ACHN (cell line): ENCODE measurements at places on chromosomes 7 and 10.

- DNase-seq, result no peak
Measured at GRCh38 chr7:126447984-126448383, 804.8 kb downstream of the GRM8 start.

GRCh38 chr7:137407078-137407477 is 63.5 kb upstream of the PTN start:
- DNase-seq, result no peak

GRCh38 chr10:131162211-131162610 is 149.3 kb downstream of the TCERG1L start:
- no peak for DNase-seq

DNA sequence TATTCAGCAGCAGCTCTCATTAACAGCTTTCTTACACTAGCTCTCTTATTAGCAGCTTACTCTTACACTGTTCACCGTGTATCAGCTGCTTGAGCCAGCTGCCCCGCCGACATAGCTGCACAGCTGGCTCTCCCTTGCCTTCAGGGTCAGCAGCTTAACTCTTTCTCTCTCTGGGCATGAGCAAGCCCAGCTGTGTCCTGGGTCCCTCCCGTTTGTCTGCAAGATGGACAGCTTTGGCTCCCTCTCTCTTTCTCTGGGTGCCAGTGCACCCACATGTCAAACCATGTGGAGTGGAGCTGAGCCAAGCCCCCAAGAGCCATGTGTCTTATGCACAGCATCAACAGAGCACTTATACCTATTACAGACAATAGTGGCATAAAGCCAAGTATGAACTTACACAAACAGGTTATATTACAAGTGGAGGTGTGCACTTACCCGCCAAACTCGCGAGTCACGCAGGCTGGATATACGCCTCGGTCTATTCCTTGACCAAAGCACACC is 35.7 kb upstream of the MTPAP start:
- DNase-seq, result peak; percentile 34

DNA sequence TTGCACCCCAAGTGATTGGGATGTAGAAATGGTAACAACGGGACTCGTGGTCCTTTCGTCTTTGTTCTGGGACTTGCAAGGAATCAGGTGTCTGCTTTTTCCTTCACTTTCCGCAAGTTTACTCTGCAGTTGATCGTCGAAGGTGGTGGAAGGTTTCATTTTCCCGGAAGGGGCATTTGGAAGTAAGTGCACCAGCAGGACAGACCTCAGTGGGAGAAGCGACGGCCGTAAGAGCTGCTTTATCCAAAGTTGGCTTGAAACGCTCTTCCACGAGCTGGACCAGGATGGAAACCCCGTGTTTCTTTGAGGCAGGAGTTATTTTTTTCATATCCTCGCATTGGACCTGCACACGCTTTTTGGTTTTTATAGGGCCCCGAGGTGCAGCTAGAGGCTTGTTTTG is 1.2 kb downstream of the BRI3 start:
- no peak for DNase-seq

DNA sequence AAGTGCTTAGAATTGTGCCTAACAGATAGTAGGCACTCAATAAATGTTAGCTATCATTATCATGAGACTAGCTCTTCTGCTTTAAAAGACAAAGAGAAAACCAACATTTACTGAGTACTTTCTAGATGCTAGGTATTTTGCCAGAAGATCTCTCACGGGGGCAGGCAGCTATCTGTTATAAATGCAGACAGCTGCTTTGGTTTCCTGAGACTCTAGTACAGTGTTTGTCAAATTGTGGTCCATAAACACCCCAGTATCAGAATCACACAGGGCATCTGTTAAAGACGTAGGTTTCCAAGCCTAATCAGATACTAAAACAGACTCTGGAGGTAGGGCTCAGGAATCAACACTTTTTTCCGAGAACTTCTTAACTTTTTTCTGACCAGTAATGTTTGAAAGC is 13.9 kb downstream of the FAM133B start:
- DNase-seq, result no peak

DNA sequence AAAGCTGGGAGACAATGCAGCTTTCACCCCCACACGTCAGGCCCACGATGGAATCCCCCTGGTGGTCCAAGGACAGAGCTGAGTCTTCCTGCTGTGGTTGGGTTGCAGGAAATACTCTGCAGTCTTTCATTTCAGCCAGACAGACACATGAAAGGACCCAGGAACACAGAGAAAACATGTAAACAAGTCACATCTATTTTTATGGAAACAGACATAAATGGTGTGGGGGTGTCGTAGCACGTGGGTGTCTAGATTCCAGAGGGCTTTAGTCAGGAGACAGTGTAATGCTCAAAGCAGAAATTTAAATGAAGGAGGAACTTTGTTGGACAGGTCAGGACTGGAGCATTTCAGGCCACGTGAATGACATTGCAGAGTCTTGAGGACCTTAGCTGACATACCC is 444.6 kb downstream of the SUGCT start:
- no peak for DNase-seq

GRCh38 chr10:10952800-10953199 is 64.9 kb upstream of the CELF2 start:
- DNase-seq, result no peak

DNA sequence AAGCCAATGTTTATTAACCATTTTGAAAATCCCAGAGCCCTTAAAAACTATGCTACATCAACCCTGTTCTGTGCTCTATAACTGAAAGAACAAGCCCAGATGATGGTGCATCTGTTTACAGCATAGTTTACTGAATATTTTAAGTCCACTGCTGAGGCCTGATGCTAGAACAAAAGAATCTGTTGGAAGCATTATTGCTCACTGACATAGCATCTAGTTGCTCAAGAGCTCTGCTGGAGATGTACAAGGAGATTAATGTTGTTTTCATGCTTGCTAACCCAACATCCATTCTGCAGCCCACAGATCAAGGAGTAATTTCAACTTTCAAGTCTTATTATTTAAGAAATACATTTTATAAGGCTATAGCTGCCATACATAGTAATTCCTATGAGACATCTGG is 181.3 kb upstream of the FEZF1 start:
- no peak for DNase-seq

GRCh38 chr7:1646957-1647891 is 22.9 kb upstream of the ELFN1 start:
- no peak for DNase-seq

- peak; percentile 50 for DNase-seq
Measured at GRCh38 chr10:31808258-31809218, 120.1 kb downstream of the ARHGAP12 start.

GRCh38 chr10:13831711-13832141 is 245.0 kb downstream of the PRPF18 start:
- DNase-seq, result no peak

DNA sequence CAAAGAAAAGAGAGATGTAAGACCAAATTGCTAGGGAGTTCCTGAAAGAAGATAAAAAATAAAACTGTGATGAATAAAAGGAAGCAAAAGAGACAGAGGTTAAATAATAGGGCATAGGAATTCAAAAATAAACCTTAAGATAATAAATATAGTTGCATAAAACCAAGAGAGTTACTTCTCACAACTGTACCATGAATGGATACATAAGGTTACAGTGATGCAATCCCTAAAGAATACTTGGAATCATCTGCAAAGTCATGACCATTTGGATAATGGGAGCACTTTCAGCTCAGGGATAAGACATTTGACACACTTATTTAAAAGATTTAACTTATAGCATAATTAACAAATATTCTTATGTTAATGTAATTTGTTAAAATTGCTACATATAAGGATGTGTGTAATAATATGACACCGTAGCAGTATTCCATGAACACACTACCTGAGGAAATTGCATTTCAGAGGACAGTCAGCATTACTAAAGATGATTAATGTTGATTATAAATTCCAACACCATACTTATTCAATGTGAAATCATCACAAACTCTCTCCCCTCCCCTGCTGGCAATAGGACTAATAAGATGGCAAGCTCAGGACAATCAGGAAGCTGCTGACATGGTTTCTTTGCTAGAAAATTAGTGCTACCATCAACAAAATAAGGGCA is 202.1 kb upstream of the AKR1E2 start:
- DNase-seq, result no peak

DNA sequence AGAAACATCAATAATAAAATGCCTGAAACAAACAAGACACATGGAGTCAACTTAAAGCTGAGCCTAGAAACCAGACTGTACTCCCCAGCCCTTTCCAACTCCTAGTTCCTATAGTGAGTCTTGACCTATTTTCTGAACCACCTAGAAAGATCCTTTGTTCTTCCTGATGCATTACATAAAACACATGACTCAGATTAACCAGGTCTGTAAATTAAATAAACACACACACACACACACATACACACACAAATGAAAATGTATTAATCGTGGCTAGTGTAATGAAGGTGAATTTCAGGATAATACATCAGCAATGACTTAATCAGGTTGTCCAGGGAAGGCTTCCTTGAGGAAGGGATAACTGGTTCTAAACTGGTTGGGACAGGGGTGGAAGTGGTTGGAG is 104.7 kb downstream of the ST8SIA6 start:
- no peak for DNase-seq

DNA sequence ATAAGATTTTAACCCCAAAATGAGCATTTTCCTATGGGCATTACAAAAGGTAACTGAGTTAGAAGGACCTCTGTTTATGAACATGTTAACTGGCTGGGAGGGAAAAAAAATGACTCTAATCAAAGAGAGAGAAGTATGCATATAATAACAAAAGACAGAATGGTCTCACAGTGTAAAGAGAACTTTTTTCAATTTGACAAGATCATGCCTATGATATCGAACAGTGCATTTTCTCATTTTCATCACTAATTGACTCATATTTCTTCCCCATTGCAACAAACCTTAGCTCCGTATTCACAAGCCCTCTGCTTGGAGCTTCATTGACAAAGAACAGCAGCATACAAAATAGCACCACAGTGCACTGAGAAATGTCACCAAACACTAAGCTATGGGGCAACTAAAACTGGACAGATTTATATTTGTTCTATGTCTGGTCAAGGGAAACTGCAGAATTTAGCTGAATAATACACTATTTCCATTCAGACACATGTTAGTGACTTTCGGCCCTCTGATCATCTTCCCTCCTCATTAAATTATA is 45.6 kb downstream of the SMURF1 start:
- DNase-seq, result no peak

- DNase-seq, result no peak
Measured at GRCh38 chr7:137371616-137372015, 28.1 kb upstream of the PTN start.

GRCh38 chr10:42975005-42975493 is 101.8 kb upstream of the RET start:
- DNase-seq, result no peak

GRCh38 chr10:18423058-18423637 is 228.2 kb downstream of the NSUN6 start:
- DNase-seq, result no peak

GRCh38 chr10:7773845-7774801 is 13.7 kb downstream of the KIN start:
- DNase-seq, result no peak

DNA sequence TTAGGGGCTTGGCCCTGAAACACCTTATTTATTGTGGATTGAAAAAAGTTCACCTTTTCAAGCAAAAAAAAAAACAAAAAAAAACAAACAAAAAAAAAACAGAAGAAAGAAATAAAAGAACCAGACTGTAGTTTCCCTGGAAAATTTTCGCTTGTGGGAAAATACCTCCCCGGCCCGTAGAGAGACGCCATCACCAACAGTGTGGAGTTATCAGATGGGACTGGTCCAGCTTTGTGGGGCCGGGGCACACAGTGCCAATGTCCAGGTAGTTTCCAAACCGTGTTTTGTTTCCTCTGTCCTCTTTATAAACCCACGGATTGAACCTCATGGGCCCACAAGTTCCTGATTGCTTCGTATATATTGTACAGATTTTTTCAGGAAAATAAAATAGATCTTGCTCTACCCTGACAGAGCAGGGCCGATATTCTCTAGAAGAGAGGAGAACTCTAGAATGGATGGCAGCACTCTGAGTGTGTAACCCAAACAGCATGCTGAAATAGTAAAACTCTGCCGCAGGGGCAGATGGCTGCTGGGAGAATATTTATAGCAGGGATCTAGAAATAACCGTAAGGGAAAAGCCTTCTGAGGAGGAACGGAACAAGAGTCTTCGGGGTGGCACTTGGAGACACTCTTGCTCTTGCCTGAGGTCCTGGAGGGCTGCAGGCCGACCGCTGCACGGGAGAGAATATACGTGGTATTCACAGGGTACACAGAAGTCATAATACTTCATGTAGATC is 241.0 kb downstream of the FRMD4A start:
- no peak for DNase-seq

DNA sequence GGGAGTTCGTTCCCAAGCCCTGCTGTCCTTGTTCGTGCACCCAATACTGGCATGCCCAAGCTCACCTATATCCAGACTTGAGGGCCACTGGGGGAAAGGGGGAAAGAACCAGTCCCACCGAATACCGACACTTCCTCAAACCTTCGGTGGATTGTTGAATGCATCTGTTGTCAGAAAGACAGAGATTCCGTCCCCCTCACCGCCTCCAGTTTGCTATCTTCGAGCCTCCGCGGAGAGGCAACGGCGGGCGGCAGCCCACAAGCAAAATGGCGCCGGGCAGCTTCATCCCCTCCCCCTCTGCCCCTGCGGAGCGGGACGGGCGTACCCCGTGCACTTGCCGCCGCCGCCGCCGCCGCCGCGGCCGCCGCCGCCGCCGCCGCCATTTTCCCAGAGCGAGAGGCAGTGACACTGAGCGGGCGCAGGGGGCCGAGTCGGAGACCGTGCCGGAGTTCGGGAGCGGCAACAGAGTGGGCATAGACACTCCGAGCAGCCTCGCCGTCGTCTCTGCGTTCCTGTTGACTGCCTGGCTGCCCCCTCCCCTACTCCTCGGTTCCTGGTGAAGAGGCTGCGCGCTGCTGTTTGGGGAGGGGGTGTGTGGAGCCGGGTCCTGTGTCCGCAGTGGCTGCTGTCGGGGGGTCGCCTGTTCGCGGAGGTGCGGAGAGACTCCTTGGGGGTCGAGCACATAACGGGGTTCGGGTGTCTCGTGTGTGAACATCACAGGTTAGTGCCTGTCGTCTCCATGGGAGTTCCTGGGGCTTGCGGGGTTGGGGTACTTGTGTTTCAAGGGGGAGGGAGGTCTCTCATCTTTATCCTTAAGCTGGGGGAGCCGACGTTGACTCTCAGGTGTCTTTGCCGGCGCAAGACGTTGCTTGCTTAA is at the start of gene KMT2E:
KMT2E (plus strand) TSS at position 390 of the 877 bp plus-strand sequence. CDS start 26,748 bp downstream, outside the sequence.
- peak; percentile 95 for DNase-seq

GRCh38 chr7:11427686-11428273 is 404.2 kb downstream of the THSD7A start:
- peak; percentile 64 for DNase-seq

DNA sequence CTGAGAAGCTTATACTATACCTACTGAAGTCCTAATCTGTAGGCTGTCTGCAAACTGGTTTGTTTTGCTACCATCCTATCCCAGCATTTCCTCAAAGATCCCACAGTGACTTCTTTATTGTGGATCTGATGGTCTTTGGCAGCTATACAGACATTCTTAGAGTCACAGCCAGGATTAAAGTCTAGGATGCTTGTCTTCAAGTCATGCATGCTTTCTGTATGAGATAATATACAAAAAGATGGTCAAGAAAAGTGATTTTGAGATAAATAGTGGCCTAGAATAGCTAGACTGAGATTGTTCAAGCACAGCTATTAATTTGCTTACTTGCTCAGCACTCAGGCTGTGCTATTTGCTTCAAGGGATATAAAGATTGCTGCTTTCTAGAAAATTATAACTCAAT is 454.4 kb downstream of the AUTS2 start:
- DNase-seq, result no peak
